ENCODE measurements at places on chromosomes 5 and 9.

- DNase-seq: no peak
Observed at GRCh38 chr9:118215549-118215948, 511.3 kb downstream of the TLR4 start.

DNA sequence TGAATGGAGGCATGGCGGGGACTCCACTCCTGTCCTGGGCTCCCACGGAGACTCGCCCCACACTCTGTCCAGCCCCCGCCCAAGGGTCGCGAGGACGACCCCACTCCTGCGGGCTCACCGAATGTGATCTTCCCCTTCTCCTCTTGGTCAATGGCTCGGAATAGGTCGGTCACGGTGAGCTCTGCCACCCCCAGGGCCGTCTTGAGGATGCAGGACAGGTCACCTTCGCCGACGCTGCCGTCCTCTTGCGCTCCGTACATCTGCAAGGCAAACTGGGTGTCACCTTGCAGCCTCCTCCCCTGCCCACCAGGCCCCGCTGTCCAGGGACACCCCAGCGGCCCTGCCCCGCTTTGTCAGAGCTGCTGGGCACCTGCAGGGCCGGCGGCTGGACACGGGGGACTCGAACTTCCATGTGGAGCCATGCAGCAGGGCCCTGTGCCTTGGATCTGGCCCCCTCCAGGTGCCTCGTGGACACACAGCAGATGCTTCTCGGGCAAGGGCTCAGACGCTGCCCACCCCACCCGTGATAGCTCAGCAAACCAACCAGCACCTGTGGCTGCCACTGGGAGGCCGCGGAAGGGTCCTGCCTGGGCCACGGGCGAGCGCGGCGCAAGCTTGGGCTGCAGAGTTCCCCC is 21.5 kb upstream of the SLC6A3 start:
- DNase-seq: no peak

GRCh38 chr5:133727636-133728035 is 115.3 kb upstream of the FSTL4 start:
- DNase-seq: no peak

DNA sequence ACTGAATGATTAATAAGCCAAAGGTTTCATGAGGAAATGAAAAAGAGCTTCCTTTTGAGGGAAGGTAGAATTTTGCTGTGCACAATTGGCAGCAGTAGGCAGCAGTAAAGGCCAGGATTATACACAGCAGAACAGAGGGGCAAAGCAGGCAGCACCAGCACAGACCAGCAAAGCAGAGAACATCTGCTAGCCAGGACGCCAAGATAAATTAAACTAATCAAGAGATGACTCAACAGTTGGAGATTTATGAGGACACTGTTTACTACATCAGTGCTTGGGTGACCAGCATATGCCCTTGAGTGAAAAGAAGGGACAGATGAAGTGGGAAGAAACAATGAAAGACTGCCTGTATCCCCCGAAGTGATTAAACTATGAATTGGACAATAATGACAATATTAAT is 871.4 kb upstream of the CDH10 start:
- no peak for DNase-seq

DNA sequence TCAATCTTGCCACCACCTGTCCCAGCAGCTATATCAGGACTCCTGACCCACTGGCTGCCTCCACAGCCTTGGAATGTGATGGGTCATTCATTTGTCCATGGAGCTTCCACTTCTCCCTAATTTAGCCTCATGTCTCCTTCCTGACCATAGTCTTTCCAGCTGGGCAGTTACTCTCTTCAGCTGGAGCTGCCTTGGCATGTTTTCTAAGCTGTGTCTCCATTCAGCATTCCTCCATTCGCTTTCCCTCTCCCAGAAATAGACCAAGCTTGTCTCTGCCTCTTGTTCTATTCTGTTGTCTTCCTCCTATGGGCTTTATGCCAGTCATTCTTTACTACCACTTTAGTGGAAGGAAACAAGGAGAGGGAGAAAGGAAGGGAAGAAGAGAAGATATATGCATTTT is 5.3 kb upstream of the CTXN3 start:
- DNase-seq: no peak

DNA sequence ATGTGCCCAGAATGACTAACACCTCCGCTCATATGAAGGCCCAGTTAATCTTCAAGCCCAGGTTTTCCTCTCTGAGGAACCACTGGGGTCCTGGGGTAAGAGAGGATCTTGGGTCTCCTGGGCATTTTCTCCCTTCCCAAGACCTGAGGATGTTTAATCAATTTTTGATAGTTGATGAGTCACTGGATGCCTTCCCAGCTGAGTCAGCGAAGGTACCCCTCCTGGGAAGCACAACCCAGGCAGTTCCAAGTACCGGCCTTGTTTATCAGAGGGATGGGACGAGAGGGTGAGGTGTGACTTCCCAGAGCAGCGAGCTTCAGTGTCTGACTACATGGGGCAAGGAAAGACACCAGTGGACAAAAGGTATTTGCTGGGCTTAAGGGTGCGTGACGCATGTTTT is 119.6 kb upstream of the IL12B start:
- DNase-seq: no peak

- no peak for DNase-seq
Observed at GRCh38 chr9:136222166-136222905, 17.4 kb upstream of the LHX3 start.

- DNase-seq: no peak
Observed at GRCh38 chr5:31708089-31708488, 69.2 kb downstream of the PDZD2 start.

GRCh38 chr9:70324963-70325362 is 66.2 kb downstream of the SMC5 start:
- peak; percentile 27 for DNase-seq

DNA sequence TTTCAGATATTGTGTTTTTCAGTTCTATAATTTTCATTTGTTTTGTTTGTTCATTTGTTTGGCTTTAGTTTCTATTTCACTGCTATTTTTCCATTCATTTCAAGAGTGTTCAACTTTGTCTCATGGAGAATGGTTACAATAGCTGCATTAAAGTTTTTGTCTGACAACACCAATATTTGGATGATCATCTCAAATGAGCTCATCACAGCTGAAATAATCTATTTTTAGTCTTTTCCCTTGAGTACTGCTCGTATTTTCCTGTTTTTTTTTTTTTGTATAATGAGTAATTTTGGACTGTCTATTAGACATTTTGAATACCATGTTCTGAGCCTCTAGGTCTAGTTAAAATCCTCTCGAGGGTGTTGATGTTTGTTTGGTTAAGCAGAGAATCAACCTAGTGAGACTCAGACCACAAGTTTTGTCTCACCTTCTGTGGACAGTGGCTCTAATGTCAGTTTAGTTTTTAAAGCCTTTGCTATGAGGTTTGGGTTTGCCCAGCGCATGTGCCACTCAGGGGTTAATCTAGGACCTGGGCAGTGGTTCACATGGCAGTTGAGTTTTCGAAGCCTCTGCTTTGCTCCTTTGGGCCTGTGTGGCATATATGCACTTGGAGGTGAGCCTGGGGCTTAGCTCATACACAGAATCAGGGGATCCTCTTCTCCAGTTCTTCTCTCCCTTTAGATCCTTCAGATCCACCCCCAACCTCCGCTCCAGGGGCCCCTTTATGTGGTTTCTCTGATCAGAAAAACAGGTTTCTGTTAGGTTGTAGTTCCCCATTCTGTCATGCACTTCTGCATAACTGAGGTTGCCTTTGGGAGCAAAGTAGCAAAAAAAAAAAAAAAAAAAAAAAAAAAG is 79.8 kb downstream of the ARSB start:
- no peak for DNase-seq

- peak; percentile 90 for DNase-seq
Observed at GRCh38 chr5:147483961-147484707, 25.7 kb downstream of the DPYSL3 start.

DNA sequence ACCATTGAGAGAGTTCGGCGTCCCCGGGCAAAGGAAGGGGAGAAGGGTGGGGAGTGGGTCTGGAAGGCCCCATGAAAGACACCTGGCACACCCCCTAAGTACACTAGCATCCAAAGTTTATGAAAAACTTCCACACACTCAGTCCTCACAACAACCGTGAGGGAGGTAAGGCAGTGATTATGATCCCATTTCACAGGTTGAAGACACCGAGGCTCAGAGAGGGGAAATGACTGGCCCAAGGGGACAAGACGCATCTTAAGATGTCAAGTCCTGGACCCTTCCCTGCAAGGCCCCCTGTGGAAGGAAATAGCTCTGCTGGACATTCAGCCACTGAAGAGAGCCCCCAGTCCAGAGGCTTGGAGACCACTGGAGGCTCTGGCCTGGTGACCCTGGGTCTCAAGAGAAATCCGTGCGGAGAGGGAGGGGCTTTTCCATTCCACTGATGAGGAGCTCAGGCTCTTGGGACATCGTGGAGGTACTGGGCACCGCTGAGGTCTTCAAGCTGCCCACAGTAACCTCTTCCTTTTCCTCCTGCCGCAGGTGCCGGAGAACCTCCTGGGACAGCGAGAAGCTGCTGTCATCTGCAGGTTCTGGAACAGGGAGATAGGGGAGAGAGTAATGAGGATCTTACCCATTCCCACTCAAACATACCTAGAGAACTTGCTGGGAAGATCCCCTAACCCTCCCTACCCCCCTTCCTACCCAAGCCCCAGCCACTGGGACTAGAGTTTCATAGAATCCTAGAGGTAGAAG is 5.2 kb downstream of the SMIM33 start:
- DNase-seq: no peak

GRCh38 chr5:124760608-124761007 is 14.2 kb upstream of the ZNF608 start:
- no peak for DNase-seq

- no peak for DNase-seq
Observed at GRCh38 chr5:59773294-59773693, 120.2 kb downstream of the PDE4D start.

DNA sequence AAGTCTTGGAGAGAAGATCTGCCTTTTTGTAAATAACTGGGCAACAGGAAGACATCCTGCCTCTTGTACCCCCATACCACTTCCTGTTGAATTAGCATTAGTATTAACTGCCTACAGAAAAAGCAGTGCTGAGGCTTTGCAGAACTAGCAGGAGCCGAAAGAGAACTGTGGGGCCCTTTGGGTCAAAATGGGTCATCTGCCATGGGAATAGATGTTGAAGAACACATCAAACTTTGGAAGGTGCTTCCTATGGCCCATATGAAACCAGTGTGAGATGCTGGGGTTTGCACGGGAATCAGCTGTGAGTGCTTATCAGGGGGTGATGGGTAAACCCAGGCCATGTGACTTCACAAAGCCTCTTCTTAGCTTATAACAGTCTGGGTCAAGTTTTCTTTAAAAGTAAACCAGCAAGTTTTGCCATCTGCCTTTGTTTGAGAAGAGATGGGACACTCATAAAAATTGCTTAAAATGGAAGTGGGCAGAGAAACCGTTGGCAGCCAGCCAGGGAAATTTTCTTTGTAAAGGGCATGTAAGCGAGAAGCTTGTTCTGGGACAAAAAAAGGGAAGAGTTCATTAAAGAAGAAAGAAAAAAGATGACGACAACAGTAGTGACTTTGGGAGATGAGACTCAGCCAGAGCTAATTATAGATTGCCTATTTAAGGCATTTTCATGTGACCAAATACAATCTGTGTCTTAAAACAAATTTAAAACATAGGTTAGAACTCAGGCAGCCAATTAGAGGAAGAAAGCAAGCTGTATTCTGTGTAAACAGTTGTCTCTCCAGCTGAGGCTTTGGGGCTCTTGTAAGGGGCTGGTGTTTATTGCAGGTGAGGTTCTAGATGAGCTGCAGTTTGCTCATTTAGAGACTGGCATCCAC is 4.4 kb downstream of the SLC25A25 start:
- DNase-seq: no peak

DNA sequence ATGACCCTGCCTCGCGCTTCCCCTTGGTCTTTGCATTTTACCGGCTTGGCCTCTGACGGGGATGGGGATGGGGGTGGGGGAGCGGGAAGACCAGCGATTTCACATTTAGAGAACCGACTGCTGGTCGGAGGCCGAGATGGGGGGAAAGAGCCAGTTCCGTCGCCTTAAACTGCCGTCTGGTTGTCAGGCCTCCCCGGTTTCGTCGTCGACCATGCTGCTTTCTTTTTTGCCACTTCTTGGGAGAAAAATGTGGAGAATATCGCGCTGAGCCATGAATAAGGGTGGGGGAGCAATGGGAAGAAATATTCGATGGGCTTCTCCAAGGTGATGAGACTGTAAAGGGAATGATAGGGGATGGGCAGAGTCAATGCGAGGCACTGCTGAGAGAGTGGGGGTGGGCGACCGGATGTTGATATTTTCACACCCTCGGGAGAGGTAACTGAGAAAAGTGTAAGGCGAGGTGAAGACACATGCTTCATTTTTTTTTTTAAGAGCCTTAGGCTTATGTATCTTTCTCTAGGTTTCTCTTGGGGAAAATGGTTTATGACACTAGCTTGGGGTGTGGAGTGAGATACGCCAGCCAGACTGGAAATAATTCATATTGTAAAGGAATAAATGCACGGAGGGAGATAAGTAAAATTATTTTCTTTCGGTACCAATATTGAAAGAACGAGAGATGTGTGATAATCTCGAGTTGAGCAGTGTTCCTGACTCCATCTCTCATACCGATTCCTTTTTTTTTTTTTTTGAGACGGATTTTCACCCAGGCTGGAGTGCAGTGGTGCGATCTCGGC is 1.1 kb downstream of the KIF2A start:
- DNase-seq: peak; percentile 33
